ENCODE measurements at places on chromosomes 3 and 15. TPM values are rescaled to one million over a fixed set of nuclear protein-coding genes. Genes with fewer than 3 reads are reported as not detected.
A peak's percentile ranks its signal among the peaks of the same experiment; 100 is the strongest.

- no peak for DNase-seq
- peaks cover 5% of the 10 kb centered on the region for H3K4me1 ChIP-seq
- peaks cover 5% of the 10 kb centered on the region for H3K27me3 ChIP-seq
- peaks cover 1% of the 10 kb centered on the region for H3K36me3 ChIP-seq
These were observed 37.9 kb upstream of the TSC22D2 start for GRCh38 chr3:150370122-150370602.

GRCh38 chr3:162938083-162938482, 1441.5 kb downstream of the OTOL1 start:
- no peak for DNase-seq
- H3K36me3 ChIP-seq, result no peaks in the 10 kb centered on the region
- no peak overlapping the region for H3K4me3 ChIP-seq
- H3K27me3 ChIP-seq, result no peaks in the 10 kb centered on the region
- no peaks in the 10 kb centered on the region for H3K4me1 ChIP-seq

DNA sequence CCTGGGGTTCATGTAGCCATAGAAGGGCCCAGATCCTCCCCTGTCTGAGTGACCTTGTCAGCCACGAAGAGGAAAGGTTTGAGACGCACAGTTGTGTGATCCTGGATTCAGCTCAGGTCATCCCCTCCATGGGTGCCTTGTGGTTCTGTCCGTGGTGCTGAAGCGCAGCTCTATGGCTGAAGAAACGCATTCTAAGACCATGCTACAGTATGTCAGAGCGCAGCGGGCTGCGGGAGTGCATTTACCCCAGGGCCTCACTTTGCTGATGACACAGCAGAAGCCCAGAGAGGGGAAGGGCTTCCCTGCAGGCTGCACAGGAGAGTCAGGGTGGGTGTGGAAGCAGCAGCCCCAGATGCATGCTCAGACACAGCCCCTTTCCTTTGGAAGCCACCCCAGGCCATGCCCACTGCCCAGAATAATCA, 68.8 kb upstream of the IQSEC1 start:
- no peaks in the 10 kb centered on the region for H3K4me1 ChIP-seq
- no peak for DNase-seq
- no peak overlapping the region for H3K4me3 ChIP-seq

- no peaks in the 10 kb centered on the region for H3K4me1 ChIP-seq
- H3K4me3 ChIP-seq, result no peak overlapping the region
- H3K36me3 ChIP-seq, result no peaks in the 10 kb centered on the region
- no peak for DNase-seq
- H3K27ac ChIP-seq, result no peak overlapping the region
These were observed 616.7 kb upstream of the SUCLG2 start for GRCh38 chr3:68271145-68271544.

GRCh38 chr15:80823120-80823519, 44.0 kb downstream of the CEMIP start:
- peaks cover 13% of the 10 kb centered on the region for H3K27me3 ChIP-seq
- H3K27ac ChIP-seq, result no peak overlapping the region
- H3K36me3 ChIP-seq, result no peaks in the 10 kb centered on the region
- H3K4me3 ChIP-seq, result no peak overlapping the region

GRCh38 chr3:8536096-8537056, 34.8 kb downstream of the LMCD1 start:
- H3K4me1 ChIP-seq, result no peaks in the 10 kb centered on the region
- no peak overlapping the region for H3K27ac ChIP-seq
- H3K36me3 ChIP-seq, result no peaks in the 10 kb centered on the region
- DNase-seq, result no peak
- no peaks in the 10 kb centered on the region for H3K27me3 ChIP-seq
- no peak overlapping the region for H3K4me3 ChIP-seq

DNA sequence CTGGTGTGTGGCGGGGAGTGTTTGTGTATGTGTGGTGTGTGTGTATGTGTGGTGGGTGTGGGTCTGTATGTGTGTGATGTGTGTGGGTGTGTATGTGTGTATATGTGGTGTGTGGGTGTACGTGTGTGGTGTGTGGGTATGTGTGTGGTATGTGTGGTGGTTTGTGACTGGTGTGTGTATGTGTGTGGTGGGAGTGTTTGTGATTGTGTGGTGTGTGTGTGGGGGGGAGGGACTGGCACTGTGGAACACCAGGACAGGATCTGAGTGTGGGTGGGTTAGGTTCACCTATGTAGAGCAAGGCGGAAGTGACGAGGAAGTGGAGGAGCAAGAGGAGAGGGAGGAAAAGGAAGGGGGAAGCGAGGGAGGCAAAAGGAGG, 510.8 kb downstream of the SHQ1 start:
- peaks cover 13% of the 10 kb centered on the region for H3K4me1 ChIP-seq
- H3K36me3 ChIP-seq, result no peaks in the 10 kb centered on the region
- no peak for DNase-seq
- H3K27ac ChIP-seq, result no peak overlapping the region
- no peak overlapping the region for H3K4me3 ChIP-seq

GRCh38 chr3:189687475-189687874, 56.3 kb downstream of the TP63 start:
- no peaks in the 10 kb centered on the region for H3K36me3 ChIP-seq
- H3K27ac ChIP-seq, result no peak overlapping the region
- H3K4me3 ChIP-seq, result no peak overlapping the region
- H3K27me3 ChIP-seq, result no peaks in the 10 kb centered on the region

- no peak for DNase-seq
- H3K4me3 ChIP-seq, result no peak overlapping the region
These were observed 51.7 kb downstream of the SLC6A6 start for GRCh38 chr3:14453876-14454638.

DNA sequence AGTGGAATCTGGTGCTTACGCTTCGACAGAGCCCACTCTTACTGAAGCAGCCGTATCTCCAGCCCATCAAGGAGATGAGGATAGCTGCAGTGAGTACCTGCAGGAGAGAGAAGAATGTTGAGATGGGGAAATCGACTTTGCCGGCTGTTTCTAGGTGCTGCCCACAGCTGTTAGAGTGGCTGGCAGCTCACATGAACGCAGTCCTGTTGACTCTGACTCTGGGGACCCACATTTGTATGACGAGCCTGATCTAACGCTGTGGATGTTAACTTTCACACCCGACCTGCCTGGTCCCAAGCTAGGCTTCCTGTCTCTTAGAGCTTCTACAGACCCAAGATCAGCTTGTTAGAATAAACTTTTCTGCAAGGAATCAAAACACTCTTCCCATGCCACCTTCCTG, 8.9 kb upstream of the DYNLT2B start:
- no peak overlapping the region for H3K27ac ChIP-seq
- H3K4me3 ChIP-seq, result no peak overlapping the region
- H3K27me3 ChIP-seq, result peaks cover 26% of the 10 kb centered on the region
- no peaks in the 10 kb centered on the region for H3K36me3 ChIP-seq

- no peak overlapping the region for H3K4me3 ChIP-seq
These were observed 218.9 kb downstream of the PLOD2 start for GRCh38 chr3:145942052-145942451.

- H3K36me3 ChIP-seq, result peaks cover 9% of the 10 kb centered on the region
- H3K4me1 ChIP-seq, result peaks cover 17% of the 10 kb centered on the region
- no peak overlapping the region for H3K27ac ChIP-seq
- peaks cover 12% of the 10 kb centered on the region for H3K27me3 ChIP-seq
These were observed 2.0 kb upstream of the TRIM59 start for GRCh38 chr3:160451602-160452001.

DNA sequence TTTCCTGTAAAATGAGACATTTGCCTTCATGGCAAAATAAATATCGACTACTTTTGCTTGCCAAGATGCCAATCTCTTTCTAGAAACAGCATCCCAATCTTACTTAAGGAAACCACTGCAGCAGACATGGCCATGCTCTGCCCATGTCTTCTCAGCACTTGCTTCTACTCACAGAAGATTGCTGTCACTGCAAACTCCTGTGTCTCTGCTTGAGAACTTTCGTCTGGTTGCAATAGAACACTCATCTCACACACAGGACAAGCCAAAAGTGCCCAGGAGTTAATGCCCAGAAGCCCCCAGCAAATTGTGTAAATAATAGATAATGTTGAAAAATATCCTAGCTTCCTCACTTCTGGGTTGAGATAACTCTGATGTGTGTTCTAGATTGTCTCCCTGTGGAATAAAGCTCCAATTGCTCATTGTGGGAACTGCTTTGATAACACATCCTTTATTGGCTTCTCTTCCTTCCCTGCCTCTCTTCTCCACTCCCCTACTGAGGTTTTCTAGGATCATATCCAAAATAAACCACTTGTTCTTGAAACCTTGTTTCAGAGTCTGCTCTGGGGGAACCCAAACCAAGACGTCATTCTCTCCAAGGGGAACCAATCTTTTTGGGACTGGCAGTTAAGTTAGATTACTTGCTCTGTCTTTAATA, 156.3 kb upstream of the STRIT1 start:
- DNase-seq, result no peak
- H3K27me3 ChIP-seq, result no peaks in the 10 kb centered on the region
- H3K27ac ChIP-seq, result no peak overlapping the region
- H3K36me3 ChIP-seq, result no peaks in the 10 kb centered on the region

GRCh38 chr3:183824761-183825455, 469 bp downstream of the MAP6D1 start:
- H3K4me1 ChIP-seq, result peaks cover 9% of the 10 kb centered on the region
- H3K27me3 ChIP-seq, result peaks cover 11% of the 10 kb centered on the region
- H3K4me3 ChIP-seq, result peak overlapping the region; percentile 78
- no peak overlapping the region for H3K27ac ChIP-seq

DNA sequence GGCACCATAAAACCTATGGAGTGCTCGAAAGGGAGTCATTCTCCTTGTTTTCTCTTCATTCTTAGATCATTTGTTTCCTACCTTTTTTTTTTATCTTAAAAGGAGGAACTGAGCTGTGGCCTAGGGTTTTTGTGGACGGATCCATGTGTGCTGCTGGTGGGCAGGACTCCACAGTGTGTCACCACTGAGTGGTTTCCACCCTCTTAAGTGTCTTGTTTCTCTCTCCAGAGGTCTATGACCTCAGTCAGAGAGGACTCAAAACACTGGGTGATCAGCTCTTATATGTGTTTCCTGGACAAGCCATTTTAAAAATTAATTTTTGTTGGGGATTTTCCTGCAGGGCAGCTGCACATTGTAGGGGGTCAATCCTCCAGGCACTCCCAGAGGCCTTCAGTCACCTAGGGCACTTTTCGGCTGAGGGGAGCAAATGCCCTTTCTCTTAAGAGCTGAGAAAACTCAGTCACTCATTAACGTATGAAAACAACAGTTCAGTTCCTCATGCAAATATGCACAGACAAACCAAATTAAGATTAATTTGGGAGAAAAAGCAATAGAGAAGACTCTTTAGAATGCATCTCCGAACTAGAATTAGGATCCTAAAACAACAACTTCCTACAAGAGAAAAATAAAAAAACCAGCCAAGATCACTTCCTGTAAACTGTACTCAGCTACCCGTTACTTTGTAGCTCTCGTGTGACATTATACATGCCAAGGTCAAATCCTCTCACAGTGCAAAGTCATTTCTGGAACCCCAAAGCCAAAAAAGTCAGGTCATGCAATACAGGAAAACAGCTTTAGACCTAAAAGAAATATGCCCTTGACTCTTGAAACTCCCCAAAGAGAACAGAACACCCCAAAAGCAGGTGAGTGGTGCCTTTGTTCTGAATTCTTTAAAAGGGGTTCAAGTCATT, 27.6 kb upstream of the FAM3D start:
- H3K27me3 ChIP-seq, result peaks cover under 1% of the 10 kb centered on the region
- H3K36me3 ChIP-seq, result peaks cover 2% of the 10 kb centered on the region
- no peak overlapping the region for H3K4me3 ChIP-seq
- peak overlapping the region; percentile 13 for H3K27ac ChIP-seq
- peaks cover 27% of the 10 kb centered on the region for H3K4me1 ChIP-seq

- no peak for DNase-seq
- no peak overlapping the region for H3K4me3 ChIP-seq
- H3K27ac ChIP-seq, result no peak overlapping the region
These were observed 7.3 kb downstream of the TMEM43 start for GRCh38 chr3:14132120-14132519.

GRCh38 chr15:38853608-38854007, 289.0 kb upstream of the RASGRP1 start:
- peaks cover 6% of the 10 kb centered on the region for H3K27me3 ChIP-seq
- no peaks in the 10 kb centered on the region for H3K36me3 ChIP-seq
- no peak overlapping the region for H3K4me3 ChIP-seq
- H3K4me1 ChIP-seq, result no peaks in the 10 kb centered on the region
- H3K27ac ChIP-seq, result no peak overlapping the region
- no peak for DNase-seq

GRCh38 chr3:17500618-17501017, 241.8 kb downstream of the TBC1D5 start:
- H3K27ac ChIP-seq, result no peak overlapping the region
- no peak overlapping the region for H3K4me3 ChIP-seq
- H3K27me3 ChIP-seq, result no peaks in the 10 kb centered on the region
- H3K4me1 ChIP-seq, result no peaks in the 10 kb centered on the region

DNA sequence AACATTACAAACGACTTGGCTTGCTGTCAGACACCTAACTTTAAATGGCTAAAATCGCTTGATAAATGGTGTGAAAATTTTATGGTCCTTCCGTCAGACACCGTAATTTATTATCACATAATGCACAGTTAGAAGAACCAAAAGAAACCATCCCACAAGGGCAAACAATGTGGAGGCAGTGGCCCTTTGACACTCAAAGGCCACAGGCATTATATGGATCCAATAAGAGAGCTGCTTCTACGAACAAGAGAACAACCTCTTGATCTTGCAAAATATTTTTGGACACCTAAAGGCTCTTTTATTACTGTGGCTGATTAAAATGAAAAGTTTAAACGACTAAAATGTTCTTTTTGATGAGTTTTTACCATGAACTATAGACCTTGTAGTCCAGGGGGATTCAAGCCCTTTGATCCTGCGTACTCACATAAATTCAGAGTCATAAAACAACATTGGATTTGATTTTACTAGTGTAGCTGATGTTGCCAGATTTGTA, 202.8 kb downstream of the FMN1 start:
- H3K36me3 ChIP-seq, result no peaks in the 10 kb centered on the region
- no peaks in the 10 kb centered on the region for H3K4me1 ChIP-seq
- H3K27ac ChIP-seq, result no peak overlapping the region
- DNase-seq, result no peak

DNA sequence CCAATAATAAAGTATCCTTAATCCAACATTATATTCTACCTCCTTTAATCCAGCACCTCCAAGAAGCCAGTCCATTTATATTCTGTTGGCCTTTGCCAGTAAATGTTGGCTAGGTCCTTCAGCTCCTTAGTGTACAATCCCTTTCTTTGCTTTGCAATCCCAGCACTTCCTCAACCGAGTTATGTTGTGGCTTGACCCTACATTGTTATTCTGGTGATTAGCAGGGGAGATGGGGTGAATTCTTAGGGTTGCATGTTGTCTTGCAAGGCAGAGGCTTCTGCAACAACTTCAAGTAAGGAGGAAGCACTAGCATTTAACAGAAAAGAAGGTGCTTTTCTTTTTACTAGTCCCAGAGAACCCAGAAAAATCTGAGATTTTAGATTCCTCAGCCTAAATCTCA, 127.2 kb downstream of the CD47 start:
- H3K4me1 ChIP-seq, result no peaks in the 10 kb centered on the region
- H3K27me3 ChIP-seq, result peaks cover 4% of the 10 kb centered on the region
- H3K36me3 ChIP-seq, result peaks cover 2% of the 10 kb centered on the region
- DNase-seq, result no peak

GP5 gene
- total RNA-seq, result 0.31 TPM

CPNE4 gene
- total RNA-seq, result 0.10 TPM

CACNA1D gene
- 1.2 TPM for total RNA-seq

CHL1 gene
- total RNA-seq, result not detected

ALDH1A2 gene
- total RNA-seq, result not detected

ISG20 gene
- 31.2 TPM for total RNA-seq

GTPBP8 gene
- 22.6 TPM for total RNA-seq

DUOXA2 gene
- not detected for total RNA-seq

ALS2CL gene
- 0.10 TPM for total RNA-seq

TGM4 gene
- total RNA-seq, result not detected

CYP11A1 gene
- total RNA-seq, result not detected

BCL2A1 gene
- total RNA-seq, result 91.8 TPM

NEK10 gene
- total RNA-seq, result 0.57 TPM

BHLHE40 gene
- 458 TPM for total RNA-seq

VIPR1 gene
- 0.69 TPM for total RNA-seq

FILIP1L gene
- total RNA-seq, result 2.9 TPM

CLDN11 gene
- total RNA-seq, result not detected

COMMD2 gene
- 44.2 TPM for total RNA-seq
